ENCODE measurements at places on chromosomes 2 and 18.
A peak's percentile ranks its signal among the peaks of the same experiment; 100 is the strongest.

DNA sequence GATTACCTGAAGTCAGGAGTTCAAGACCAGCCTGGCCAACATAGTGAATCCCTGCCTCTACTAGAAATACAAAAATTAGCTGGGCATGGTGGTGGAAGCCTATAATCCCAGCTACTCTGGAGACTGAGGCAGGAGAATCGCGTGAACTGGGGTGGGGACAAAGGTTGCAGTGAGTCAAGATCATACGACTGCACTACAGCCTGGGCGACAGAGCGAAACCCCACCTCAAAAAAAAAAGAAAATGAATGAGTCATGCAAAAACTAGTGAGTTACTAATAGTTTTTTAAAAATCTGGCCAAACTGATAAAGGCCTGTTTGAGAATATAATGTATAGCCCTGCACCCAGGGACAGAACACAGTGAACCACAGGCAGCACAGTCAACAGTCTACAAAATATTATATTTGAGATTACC lies 17.5 kb downstream of the AFG3L2 start:
- no peak for DNase-seq

DNA sequence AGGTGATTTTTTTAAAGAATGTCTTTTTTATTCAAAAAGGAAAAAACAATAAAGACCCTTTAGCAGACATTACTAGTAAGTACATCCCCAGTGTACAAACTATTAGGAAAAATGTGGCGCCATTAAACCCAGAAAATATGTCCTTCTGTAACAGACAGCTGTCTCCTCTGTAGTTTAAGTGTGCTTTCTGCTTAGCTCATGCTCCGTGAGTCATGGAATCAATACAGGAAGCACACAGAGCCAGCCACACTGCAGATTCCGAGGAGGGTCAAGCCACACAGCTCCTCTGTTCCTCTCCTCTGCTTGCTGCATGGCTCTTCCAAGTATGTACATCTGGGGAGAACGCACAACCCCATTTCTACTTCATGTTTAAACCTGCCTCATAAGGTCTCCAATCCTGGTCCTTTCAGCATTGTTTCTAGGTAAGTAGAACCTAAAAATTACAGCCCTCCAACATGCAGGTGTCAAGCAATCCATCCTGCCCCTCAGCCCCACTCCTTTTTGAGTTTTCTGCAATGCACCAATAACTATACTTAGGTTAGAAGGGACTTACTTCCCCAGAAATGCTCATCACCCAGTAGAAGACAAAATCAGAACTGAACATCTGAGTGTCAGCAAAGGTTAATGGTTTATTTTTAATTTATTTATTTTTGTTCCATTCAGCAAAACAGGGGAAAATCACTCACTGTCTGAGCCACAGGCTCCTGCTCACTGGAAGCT lies 37.5 kb downstream of the ACVR1 start:
- DNase-seq, result no peak

DNA sequence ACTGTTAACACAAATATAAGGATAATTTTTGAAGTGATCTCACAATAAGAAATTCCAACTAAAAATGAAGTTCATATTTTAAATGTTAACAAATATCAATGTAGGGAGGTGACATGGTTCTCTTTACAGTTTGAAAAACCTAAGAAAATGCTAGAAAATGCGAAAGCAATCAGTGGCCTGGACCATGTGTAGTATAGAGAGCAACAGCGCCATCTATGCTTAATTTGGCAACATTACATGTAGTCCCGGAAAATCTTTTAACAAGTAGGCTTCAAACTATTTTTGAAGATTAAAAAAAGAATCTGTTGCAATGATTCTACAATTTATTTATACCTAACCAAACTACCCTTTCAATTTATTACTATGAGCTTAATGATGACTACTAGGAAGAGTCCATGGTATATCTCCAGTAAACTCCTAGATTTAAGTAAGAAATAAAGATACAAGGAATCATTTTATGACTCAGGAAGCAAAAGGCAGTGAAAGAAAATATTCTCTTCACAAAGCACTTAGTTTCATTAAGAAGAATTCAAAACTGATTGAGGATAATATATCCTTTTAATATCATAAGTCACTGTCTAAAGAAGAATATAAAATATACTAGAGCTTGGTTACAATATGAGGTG lies 33.3 kb downstream of the NDUFA10 start:
- peak; percentile 45 for DNase-seq

- DNase-seq, result no peak
Observed at GRCh38 chr2:172693529-172694455, 41.9 kb upstream of the RAPGEF4 start.

DNA sequence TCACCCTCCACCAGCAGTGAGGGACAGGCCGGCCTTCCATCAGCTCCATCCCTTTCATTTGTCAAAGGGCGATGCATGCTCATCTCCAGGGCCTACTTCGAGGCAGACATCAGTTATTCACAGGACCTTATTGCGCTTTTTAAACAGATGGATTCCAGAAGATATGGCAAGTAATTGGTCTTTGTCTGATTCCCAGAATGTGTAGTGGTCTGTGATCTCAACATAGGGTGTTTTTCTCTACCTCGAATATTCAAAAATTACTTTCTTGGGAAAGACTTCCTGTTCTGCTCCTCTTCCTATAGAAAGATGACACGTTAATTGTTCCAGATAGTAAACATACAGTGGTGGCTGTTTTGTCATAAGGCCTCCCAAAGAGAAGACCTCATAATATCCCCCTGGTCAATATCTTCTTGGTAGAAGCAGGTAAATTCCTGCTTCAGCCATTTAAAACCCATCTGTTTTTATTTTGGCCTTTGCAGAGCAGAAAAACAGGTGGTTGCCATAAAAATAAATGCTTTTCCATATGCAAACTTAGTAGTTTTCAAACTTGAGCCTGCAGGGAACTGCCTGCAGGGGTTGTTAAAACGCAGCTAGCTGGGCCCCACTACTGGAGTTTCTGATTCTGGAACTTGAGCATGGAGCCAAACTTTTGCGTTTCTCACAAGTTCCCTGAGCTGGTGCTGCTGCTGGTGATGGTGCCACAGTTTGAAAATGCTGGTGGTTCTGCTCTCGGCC lies 8.2 kb downstream of the SMARCAL1 start:
- no peak for DNase-seq

DNA sequence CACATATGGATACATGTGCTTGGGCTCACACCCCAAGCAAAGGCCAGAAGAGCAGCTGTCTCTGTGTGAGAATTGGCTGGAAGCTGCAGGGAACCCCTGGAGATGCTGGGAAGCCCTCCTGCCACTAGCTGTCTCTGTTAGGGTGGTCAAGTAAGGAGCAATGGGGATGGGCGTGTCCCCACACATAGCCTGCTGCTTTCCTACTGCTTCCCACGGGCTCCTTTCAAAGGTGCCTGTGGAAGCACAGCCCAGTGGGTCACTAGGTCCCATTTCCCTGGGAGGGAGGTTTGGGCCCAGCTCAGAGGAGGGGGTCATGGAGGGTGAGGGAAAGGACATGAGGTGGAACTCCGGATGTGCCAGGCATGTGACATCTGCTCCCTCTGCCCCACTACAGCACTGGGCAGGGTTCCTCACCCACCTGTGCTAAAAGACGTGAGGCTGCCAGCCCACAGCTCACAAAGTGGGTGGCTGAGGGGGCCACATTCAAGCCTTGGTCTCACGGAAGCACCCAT lies 24.4 kb upstream of the MAL start:
- DNase-seq, result no peak
